Left kidney (tissue), 8 donors: ENCODE measurements at places on chromosomes 7 and 10. TPM values are rescaled to one million over a fixed set of nuclear protein-coding genes. Genes with fewer than 3 reads are reported as not detected.

Gene VPS37D
- polyA plus RNA-seq = 9.4 TPM

Gene MBL2
- polyA plus RNA-seq = not detected

Gene LRRTM3
- polyA plus RNA-seq = 5.7 TPM

Gene NPC1L1
- 2.3 TPM for polyA plus RNA-seq

Gene CLCN1
- polyA plus RNA-seq = 0.35 TPM

Gene MYH16
- 0.20 TPM for polyA plus RNA-seq

Gene POLR2J3
- 91.1 TPM for polyA plus RNA-seq

Gene FMC1
- 22.8 TPM for polyA plus RNA-seq

Gene NUTM2E
- polyA plus RNA-seq = 0.18 TPM

Gene CYP2C19
- 0.12 TPM for polyA plus RNA-seq

Gene ST8SIA6
- 1.7 TPM for polyA plus RNA-seq

Gene NANOS1
- polyA plus RNA-seq = 4.3 TPM

GRCh38 chr10:12484002-12484918 lies 134.9 kb downstream of the CAMK1D start:
- no peak for DNase-seq

DNA sequence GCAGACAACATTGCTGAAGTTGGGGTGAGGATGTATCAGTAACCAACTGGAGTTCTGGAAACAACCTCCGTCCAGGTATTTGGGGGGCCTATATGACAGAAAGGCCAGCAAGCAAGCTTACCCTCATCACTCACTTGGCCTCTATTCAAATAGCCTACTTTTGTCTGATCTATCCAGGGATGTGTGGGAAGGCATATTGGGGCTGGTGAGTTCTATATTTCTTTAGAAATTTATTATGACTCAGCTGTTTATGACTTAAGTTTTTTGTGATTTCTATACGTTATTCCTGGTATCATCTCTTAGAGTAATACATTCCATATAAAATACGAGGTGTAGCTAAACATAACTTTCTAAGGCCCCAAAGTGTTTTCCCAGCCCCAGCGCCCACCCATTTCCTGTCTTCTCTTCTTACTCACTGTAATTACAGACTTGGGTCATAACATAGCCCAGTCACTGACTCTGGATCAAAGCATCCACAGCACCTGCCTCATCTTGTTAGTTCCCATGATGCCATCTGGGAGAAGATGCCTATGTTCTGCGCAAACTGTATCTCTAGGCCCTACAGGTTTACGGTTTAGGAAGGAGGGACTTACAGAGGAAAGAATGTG lies 18.1 kb downstream of the GARS1 start:
- DNase-seq = no peak

DNA sequence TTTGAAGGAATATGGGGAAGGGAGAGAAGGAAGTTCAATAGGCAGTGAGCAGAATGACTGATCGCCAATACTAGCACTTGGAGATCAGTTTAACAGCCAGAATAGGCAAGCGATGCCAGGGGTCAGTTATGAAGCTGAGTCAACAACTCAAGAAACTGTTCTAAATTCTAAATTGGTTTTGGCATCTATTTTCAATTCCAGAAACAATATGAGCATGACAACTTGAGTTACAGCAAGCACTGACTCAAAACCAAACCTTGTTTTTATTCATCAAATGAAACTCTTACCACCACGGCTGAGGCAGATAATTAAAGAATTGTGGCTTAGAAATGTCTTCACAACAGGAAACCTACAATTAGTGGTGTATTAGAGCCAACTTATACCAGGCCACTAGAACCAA lies 180.5 kb upstream of the ASAH2 start:
- DNase-seq = no peak

- no peak for DNase-seq
Measured at GRCh38 chr7:148436135-148436534, 154.4 kb upstream of the C7orf33 start.

DNA sequence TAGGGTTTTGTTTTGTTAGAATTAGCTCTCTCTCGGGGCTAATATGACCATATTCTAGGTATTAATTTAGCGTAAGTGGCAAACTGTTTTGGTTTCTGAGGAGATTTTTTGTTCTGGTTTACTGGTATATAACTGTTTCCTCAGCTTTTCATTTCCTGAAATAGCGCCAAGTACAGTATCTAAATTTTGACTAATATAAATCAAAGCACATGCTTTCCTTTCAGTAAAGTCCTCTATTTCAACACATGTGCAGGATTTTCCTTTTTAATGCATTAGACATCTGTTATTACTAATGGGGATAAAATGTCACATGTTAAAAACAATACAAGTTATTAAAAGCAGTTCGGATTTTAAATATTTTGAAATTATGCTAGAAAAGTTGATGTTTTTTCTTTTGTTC lies 11.3 kb downstream of the FERD3L start:
- DNase-seq = no peak

DNA sequence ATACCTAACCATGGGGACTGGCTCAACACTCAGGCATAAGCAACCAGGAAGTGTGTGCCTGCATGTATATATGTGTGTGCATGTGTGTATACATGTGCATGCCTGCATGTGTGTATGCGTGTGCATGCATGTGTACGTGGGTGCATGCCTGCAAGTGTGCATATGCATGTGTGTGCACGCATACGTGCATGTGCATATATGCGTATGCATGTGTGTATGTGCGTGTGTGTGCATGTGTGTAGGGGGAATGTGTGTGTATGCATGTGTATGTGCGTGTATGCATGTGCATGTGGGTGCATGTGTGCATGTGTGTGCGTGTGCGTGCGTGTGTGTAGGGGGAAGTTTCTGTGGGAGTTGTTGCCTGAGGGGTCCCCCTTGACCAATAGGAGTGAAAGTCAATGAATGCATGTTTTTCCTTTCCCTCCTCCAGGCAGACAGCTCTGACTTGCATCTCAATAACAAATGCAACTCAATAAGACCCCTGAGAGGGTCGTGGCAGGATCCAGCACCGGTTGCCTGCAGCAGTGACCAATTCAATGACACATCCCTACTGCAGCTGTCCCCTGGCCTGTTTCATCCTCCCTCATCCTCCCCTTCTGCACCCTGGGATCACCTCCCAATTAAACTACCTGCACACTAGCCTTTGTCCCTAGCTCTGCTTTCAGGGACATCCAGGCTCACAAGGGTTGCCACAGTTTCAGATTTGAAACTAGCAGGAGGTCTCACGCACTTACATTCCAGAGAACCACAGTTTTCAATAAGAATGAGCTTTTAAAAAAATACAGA lies 27.0 kb upstream of the FZD8 start:
- DNase-seq = no peak

- DNase-seq = no peak
Measured at GRCh38 chr10:75117995-75118394, 6.5 kb downstream of the SAMD8 start.

DNA sequence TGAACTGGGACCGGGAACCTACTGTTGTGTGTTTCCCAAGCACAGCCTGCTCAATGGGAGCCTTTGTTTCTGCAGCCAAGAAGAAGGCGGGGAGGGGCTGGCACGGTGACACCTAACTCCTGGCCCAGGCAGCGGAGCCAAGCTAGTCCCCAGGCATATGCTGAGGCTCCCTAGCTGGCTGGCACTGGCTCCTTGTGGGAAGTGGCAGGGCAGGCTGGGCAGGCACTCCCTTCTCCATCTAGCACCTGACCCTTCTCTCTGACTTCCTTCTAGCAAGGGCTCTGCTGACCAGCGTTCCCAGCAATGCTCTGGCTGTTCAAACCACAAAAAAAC lies 325.0 kb downstream of the PLXNA4 start:
- DNase-seq = no peak

- no peak for DNase-seq
Measured at GRCh38 chr7:25361863-25362262, 133.6 kb upstream of the NPVF start.

GRCh38 chr10:137031-137430 lies 1.8 kb downstream of the ZMYND11 start:
- DNase-seq = no peak

- no peak for DNase-seq
Measured at GRCh38 chr10:18514537-18514936, 136.8 kb downstream of the NSUN6 start.

DNA sequence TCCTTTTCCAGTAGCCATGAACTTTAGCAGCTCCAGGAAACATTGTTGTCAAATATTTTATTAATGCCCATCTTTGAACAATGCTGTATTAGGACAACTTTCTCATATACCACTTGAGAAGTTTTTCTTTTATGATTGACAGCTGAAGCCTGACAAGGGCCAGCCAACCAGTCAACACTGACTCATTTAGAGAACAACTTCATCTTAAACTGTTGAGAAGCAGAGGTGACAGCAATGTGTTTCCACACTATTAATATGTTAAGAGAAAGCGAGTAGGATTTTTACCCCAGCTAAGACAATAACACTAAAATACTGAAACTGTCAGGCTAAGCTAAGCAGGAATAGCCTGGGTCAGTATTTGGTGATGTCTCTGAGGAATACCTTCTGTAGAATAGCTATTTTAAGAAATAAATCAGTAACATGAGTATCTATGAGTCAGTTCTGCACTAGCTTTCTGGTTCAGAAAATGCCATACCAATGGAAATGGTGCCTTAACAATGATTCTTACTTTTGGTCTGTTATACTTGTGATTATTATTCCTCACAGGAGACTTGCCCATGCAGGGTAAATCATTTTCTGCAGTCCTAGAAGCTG lies 168.8 kb upstream of the POT1 start:
- no peak for DNase-seq

DNA sequence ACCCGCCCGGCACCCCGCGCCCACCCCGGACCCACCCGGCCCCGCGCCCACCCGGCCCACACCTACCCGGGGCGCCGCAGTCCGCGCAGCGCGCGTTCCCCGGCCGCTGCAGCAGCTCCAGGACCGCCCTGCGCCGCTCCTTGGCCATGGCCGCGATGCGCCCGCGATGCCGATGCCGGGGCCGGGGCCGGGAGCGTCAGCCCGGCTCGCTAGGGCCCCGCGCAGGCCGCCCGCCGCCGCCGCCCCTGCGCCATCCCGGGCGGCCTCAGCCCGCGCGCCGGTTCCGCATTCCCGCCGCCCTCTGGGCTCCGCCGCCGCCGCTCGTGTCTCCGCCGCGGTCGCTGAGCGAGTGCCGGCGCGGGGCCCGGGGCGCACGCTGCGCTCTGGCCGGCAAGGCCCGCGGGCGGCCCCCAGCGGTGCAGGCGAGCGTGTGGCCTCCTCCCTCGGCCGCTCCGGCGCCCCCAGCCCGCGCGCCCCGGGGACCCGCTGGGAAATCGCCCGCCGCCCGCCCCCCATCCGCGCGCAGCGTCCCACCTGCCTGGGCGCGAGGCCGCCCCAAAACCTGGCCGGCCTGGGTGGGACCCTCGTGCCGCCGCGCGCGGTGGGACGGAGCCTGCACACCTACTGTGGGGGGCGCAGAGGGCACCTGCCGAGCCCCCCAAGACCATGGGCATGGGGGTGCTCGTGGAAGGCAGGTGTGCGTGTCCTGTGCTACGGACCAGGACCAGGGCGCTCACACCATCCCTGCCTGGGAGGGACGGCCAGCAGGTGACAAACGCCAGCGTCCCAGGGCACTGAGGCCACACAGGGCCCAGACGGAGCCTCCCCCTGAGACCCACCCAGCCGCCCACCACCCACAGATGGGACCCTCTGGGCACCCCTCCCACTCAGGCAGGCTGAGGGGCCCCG lies at the start of gene ADAP1:
Gene ADAP1, minus strand, starts transcription at position 351 of the 909 bp plus-strand sequence. Its CDS starts 203 bp downstream, at position 148.
- no peak for DNase-seq

DNA sequence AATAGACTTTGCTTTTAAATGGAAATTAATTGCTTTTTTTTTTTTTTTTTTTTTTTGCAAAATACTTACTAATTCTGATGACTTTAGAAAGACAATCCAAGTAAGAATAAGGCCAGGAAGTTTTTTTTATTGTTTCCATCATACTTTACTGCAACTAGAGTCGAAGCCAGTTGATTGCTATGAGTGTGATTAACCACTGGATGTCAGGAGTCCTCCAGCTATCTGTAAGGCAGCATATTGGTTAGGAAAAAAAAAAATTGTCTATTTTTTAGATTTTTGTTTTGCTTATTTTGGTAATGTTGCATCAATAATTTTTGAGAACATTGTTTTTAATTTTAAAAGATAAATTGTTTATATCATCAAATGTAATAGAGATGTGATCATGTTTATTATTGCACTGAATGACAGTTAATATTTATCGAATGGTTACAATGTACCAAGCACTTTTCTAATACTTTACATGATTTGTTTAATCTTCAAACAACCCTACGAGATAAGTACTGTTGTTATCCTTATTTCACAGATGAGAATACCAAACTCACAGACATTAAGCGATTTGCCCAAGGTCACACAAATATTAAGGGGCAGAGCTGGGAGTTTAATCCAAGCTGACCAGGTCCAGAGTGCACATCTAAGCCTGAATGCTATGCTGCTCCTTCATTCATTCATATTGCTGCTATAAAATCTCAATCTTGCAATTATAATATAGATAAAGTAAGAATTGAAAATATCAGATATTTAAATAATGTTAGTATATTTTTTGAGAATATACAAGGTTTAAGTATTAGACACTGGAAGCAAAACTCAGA lies 19.9 kb upstream of the LMOD2 start:
- DNase-seq = no peak

DNA sequence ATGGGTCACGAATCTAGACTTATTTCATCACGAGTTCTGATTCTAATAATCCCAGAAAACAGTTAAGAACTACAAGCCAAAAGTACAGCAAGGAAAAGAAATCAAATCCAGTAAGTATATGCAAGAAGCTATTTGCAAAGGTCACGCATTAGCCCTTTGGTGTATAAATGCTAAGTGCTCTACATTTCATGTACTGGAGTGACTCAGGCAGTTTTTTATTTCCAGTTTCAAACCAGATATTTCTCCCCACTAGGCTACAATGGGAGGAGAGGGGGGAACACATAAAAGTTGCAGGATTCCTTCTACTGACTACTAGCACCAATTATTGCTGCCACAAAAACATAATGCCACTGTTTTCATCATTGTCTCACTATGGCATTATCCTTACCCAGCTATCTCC lies 148.0 kb downstream of the NRCAM start:
- no peak for DNase-seq

DNA sequence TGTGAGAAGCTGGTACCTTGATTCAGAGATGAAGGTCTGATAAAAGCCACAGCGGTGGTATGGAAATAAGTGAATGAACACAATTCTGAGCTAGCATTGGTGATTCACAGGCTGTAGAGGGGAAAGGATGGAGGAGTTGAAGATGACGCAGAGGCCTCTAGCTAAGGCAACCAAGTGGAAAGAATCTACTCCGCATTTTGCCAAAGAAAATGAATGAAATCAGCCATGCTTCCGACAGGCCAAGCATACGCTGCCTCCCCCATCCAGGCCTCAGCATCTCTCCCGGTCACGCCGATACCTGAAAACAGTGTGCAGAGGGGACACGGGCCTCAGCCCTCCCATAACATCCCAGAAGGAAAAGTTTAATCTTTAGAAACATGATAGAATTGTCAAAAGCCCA lies 124.3 kb upstream of the UNC5B start:
- DNase-seq = no peak

- DNase-seq = no peak
Measured at GRCh38 chr10:35824704-35825103, 182.6 kb upstream of the FZD8 start.

GRCh38 chr10:34766266-34766600 lies 48.9 kb downstream of the PARD3 start:
- no peak for DNase-seq

GRCh38 chr7:42832667-42833066 lies 79.2 kb downstream of the C7orf25 start:
- DNase-seq = no peak
